ENCODE measurements at places on chromosomes 4 and X.

DNA sequence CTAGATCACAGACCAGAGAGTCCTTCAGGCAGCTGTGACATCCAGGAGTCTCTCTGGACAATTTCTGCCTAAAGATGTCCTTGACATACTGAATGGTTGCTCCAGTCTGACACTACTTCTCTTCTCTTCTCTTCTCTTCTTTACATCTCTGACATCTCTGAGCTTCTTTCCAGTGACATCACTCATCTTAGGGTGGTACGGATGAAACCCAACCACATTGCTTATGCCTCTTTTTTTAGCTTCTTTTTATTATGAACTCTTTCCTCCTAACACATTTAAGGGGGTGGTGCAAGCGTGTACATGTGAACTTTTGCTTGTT lies 39.4 kb upstream of the IRF2 start:
- DNase-seq = no peak

DNA sequence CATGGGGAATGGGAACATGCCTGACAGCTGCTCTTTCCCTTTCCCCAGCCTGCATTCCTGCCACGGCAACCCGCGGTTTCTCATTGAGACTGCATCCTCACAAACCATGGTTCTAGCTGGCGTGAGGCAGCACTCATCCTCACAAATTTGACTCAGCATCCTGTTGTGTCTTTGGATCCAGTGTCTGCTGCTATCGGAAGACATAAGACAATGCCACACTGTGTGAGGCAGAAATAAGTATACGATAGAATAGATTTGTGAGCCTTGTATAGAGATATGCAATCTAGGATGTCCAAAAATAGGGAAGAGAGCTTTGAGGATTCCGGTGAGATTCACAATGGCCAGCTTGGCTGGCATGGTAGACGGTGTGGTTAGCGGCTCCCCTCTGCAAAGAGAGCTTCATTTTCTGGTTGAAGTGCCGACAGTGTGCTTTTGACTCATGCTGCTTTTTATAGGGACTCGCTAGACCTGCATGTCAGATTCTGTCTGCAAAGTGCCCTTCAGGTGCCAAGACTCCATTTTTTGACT lies 161.3 kb upstream of the PSAPL1 start:
- DNase-seq = no peak

GRCh38 chr4:78121338-78121904 lies 64.3 kb downstream of the FRAS1 start:
- no peak for DNase-seq

GRCh38 chr4:26217961-26218676 lies 102.7 kb upstream of the RBPJ start:
- DNase-seq = no peak

DNA sequence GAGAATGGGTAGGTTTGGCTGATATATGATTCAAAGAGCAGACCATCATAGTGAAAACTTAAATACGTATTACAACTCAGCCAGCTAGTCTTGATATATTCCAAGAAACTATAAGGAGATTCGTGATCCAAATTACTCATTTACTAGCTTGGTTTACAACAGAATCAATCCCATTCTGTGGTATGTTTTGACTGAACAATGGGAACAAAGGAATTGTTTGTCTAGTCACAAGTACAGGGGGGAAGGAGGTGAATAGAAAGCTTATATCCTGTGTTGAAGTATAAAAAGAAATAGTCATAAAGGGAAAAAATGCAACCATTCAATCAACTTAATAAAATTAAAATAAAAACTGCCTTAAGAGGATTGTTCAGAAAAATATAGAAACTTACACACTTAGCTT lies 17.0 kb downstream of the C4orf54 start:
- DNase-seq = no peak

- no peak for DNase-seq
Observed at GRCh38 chr4:82429728-82430192, 502 bp downstream of the HNRNPDL start.

DNA sequence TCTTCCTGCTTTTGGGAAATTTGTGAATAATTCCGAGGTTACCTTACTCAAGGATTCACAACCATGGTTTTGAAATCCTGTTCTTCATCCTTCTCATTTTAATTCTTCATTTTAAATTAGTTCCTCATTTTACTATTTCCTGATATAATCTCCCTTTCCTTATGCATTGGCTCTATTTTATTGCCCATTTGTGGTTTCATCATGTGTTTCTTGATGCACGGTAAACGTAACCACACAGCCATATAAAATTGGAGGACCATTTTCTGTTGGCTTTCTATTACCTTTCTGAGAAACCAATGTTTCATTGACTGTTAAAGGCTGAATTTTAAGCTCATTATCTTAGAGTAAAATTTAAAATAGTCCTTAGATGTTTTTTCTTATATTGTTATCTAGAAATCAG lies 100.3 kb upstream of the NDST4 start:
- no peak for DNase-seq

GRCh38 chrX:41276661-41277506 lies 57.1 kb upstream of the DDX3X start:
- DNase-seq = no peak

DNA sequence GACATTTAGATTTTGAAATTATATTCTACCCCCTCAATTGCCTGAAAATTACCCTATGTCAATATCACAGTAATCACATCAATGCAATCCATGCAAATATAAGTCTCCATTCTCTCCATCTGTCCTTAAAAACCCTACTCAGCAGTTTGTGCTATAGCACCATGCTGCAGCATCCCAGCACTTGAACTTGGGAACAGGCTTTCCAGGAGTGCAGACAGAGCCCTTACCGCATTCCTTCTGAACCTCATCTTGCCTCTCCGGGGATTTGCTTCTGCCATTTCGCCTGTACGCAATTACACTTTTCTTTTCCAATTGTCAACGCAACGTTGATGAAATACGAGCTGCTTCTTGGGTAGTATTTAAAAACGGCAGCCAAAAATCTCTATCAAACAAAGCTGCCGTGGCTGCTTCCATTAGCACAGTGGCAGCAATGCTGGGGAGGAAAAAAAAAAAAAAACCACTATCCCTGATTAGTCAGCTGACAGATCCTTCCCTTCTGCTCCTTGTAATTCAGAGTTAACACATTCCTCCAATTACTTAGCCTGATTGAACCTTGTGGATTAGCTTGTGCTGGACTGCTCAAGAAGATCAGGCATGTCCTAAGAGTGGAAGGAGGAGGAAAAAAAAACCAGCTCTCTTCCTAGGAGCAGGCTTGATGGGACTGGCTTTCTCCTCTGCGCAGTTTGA lies 65.6 kb downstream of the MCF2 start:
- no peak for DNase-seq

DNA sequence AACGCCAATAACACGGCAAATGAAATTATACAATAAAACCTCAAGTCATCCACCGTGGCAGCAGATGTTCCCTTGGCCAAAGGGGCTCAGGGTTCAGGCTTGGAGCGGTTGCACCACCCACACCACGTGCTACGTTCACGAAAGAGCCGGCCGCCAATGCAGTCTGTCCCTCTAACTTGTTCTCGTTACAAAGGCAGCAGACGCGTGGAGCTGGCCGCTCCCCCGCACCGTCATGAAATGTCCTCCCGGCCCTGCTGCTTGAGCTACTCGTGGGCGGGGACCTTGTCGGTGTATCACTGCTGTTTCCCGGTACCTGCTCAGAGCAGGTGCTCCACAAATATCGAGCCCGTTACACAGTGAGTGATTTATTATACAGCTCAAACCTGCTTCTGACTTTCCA lies 36.4 kb upstream of the MAN2B2 start:
- no peak for DNase-seq

DNA sequence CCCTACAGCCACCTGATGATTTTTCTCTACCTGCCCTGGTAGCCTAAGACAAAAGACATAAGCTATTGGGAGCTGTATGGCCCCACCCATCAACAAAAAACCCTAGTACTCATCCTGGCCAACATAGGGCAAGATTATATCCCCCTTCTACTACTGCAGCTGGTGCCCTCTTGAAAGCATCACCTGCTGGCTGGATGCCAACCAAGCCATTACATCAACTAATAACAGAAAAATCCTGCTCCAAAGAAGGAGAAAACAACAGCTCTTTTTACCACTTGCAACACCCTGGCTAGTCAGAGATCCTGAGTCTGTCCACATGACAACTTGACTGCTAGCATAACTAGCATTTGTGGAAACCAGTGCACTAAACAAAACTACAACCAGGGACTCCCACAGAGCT lies 43.6 kb upstream of the UPRT start:
- DNase-seq = no peak

DNA sequence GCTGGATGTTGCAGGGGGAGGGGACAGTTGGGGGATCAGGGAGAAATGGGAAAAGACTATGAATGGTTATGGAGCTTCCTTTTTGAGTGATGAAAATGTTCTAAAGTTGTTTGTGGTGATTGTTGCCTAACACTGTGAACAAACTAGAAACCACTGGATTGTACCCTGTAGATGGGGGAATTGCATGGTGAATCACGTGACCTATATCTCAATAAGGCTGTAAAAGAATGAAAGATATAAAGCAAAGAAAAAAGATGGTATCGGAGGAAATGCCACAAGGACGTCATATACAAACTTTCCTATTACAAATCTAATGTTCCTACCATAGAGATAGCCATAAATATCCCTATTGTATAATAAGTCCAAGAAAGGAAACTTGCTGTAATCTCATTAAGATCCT lies 20.6 kb upstream of the CT55 start:
- no peak for DNase-seq

- no peak for DNase-seq
Observed at GRCh38 chrX:38890963-38891362, 89.7 kb downstream of the MID1IP1 start.

DNA sequence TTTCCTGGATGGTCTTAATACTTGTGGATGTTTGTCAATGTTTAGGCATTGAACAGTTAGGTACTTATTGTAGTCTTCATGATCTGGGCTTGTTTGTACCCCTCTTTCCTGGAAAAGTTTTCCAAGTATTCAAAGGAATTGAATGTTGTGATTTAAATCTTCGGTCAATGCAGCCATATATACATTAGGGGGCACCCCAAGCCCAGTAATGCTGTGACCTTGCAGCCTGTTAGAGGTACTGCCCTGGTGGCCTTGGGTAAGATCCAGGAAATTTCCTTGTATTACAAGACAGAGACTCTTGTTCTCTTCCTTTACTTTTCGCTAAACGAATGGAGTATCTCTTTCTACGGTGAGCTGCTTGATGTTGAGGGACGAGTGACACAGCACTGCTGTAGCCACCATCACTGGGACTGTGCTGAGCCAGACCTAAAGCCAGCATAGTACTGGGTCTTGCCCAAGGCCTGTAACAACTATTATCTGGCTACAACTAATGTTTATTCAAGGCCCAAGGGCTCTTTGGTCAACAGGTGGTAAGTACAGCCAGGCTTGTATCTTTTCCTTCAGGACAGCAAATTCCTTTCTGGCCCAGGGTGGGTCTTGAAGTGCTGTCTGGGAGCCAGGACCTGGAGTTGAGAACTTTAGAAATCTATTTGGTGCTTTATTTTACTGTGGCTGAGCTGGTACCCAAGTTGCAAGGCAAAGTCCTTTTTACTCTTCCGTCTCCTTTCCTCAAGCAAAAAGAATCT lies 118.3 kb upstream of the ATOH1 start:
- no peak for DNase-seq

DNA sequence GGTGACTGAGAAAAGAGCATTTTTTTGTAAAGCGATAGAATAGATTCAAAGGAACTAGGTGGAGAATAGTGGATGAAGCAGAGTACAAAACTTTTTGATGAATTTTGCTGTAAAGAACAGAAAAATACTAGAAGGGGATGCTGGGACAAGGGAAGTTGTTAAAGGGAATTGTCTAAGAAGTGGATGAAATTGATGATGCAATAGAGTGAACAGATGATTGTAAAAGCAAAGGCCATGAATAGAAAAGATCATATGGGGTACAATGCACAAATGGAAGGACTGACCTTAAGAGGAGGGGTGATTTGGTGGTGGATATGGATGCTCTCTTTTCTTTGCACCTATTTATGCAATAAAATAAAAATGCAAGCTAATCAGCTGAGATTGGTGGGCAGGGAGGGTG lies 262.7 kb upstream of the MAD2L1 start:
- no peak for DNase-seq

DNA sequence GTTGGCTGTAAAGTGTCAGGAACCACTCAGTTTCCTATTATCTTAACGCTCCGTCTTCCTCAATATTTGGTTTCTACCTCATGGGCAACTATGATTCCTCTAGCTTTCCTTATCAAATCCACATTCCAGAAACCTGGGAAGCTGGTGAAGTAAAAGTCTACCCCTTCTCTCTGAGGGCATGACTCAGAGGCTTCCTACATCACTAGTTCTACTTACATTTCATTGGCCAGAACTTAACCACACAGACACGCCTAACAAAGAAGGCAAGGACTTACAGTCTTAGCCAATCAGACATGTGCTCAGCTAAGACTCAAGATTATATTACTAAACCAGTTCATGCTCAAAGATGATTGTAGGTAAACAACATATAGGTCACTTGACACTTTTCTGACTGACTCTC lies 30.4 kb downstream of the COX7B2 start:
- no peak for DNase-seq

DNA sequence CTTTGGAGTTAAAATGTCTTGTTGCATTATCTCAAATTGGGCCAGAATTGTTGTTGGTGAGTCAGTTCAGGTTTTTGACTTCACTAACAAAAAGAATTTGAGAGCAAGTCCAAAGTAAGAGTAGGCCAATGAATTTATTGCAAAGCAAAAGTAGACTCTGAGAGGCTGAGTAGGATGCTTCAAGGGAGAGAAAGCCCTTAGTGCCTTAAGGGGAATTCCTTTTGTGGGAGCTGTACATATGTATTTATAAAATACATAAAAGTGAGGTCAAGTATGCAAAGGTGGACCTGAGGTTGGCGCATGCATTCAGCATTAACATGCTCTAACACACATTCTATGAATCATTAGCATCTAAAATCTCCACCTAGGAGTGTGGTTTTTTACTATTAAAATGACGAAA lies 565.4 kb downstream of the GRXCR1 start:
- no peak for DNase-seq

GRCh38 chr4:170127758-170128157 lies 38.0 kb upstream of the AADAT start:
- no peak for DNase-seq

GRCh38 chr4:126965877-126966276 lies 666.9 kb upstream of the INTU start:
- DNase-seq = no peak

DNA sequence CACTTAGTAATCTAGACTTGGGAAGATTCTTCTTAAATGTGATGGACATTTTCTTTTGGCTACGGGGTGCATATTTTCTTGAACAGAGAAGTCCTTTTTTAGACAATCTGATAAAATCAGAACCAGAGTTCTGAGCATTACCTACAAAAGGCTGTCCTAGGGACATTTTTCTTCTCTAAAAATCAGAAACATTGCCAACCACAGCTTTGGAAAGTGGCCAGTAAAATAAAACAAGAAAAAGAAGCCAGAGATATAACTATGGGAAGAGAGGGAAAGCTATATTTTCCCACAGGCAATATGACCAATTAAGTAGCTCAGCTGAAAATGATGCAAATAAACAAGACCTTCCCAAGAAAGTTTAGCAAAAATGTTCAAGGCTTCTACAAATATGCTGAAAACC lies 55.9 kb downstream of the MXRA5 start:
- no peak for DNase-seq

GRCh38 chrX:28946846-28947245 lies 359.6 kb downstream of the IL1RAPL1 start:
- DNase-seq = no peak

- DNase-seq = no peak
Observed at GRCh38 chrX:129650183-129650689, 4.5 kb downstream of the APLN start.
